ENCODE measurements at places on chromosomes 1 and 21.

DNA sequence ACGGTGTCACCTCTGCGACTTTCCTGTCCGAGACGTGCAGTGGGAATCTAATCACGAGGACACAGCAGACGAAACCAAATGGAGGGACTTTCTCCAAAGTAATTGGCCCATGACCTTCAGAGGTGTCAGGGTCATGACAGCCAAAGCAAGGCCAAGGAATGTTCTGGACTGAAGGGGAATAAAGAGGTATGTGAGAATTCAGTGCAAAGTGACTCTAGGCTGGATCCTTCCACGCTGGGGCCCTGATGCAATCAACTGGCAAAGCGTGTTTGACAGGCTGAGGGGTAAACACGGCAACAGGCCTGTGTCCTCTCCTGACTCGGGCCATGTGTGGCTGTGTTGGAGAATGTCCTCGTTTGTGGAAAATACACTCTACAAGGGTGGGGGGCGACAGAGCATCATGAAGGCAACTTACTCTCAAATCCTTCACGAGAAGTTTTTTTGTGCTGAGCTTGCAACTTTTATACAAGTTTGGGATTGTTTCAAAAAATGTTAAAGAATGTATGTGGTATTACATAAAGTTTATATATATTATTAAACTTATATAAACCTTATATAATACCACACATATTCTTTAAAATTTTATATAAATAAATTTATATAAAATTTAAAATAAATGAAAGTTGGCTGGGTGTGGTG is 1.7 kb downstream of the CFAP74 start:
- DNase-seq = no peak

GRCh38 chr1:93576346-93576745 is 105.3 kb downstream of the BCAR3 start:
- DNase-seq = no peak

DNA sequence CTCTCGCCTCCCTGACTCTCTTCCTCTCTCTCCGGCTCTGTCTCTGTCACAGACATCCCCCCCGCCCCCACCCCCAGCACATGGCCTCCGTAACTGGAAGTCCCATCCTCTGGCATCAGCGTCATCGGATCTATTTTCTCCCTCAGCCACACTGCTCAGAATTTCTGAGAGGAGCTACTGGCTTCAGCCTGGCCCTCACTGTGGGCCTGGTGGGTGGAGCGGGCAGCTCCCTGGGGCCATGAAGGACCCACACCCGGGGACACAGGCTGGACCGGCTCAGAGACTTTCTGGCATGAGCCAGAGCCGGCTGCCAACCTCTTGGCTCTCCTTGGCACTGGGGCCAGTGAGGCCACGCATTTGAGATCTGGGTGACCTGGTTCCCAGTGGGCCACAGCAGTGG is 61.2 kb upstream of the CASZ1 start:
- DNase-seq = no peak

GRCh38 chr1:98421085-98421435 is 240.5 kb upstream of the SNX7 start:
- DNase-seq = no peak

DNA sequence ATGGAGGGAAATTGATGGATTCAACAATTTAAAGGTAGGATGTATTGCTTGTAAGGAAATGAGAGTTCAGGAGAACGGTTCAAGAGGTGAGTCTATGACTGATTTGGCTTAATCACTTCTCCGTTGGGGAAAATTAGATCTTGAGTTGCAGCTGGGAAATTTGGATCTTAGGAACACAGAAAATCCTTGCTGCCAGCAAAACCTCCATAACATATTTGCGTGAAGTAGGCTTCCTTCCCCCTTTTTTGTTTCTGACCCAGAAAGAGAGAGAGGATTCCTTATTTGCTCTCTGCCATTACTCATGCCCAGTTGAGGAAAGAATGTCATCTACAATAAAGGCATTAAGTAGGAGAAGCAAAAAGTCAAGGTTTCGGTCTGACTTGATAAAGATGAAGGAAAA is 73.5 kb upstream of the PDC start:
- no peak for DNase-seq

GRCh38 chr1:10738061-10739058 is 58.1 kb downstream of the CASZ1 start:
- DNase-seq = no peak

DNA sequence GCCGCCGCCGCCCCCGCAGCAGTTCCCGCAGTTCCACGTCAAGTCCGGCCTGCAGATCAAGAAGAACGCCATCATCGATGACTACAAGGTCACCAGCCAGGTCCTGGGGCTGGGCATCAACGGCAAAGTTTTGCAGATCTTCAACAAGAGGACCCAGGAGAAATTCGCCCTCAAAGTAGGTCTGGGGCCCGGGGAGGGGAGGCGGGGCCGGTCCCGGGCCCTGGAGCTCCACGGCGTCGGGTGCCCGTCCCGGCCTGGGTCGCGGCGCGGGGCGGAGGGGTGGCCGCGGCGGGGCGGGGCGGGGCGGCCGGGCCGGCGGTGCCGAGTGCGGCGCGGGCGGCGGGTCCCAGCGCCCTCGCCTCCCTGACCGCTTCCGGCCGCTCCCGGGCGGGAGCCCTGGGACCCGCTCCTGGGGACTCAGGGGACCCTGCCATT is 646 bp downstream of the MAPKAPK2 start:
- no peak for DNase-seq

DNA sequence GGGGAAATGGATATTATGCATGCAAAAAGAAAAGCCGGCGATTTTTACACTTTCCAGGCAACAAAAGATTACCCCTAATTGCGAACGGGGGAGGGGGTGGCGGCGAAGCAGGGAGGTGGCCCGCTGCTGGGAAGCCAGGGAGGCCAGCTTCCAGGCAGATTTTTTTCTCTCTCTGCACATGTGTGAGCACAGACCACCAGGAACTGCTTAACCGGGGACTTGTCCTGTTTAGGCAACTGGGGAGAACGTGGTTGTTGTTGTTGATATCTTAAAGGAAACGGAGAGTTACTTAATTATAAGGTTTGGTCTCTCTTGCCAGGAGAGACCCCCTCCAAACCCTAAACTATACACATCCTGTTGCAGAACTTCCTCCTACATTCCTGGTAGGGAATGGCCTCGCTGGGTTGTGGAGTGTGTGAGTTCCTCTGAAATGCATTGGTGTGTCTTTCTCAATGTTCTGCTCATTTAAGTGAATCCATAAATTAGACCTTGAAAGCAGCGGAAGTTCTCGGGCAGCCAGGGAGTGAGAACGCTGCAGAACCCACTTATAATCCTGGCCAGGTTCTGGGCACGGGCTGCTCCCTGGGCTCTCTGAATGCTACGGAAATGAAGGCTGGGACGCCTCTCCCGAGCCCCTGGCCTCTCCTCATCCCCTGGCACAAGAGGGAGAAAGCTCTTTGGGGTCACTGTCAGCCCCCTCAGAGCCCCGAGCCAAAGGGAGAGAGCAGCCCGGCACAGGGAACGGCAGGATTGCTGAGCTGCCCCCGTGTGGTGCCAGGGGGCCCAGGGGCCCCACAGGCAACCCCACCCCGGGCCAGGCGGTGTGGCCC is 250.0 kb downstream of the FOXD2 start:
- no peak for DNase-seq

DNA sequence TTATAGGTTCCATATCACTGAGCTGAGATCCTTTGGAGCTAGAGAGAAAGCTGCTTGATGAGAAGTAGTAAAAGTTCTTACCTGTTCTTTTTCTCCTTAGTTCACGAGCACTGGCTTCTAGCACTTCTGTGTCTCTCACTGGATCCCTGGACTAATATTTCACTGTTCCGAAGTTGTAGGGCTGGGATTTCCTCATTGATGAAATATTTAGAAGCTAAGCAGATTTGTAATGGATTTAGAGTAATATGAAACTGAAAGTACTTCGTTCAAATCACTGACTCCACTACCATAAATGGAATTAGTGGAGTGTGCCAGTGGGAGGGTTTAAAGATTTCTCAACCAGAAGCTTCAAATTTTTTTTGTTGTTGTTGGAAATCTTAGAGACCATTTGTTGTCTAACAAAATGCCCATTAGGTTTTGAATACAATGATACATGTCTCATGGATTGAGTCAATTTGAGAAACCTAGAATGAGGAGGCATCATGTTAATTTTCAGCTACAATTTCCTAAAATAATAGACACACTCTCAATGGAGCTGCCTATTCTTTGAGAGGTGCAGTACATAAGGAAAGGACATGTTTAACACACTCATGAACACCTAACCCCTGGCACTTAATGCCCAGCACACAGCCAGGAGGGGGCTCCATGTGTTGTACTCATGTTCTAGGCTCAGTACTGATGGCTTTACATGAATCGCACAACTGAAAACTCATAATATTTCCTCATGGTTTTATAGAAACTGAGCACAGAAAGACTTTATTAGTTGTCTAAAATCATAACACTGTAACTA is at the start of gene GBP1:
GBP1 (minus strand) TSS at position 130 of the 790 bp plus-strand sequence. CDS start 1,974 bp downstream, outside the sequence.
- DNase-seq = no peak

DNA sequence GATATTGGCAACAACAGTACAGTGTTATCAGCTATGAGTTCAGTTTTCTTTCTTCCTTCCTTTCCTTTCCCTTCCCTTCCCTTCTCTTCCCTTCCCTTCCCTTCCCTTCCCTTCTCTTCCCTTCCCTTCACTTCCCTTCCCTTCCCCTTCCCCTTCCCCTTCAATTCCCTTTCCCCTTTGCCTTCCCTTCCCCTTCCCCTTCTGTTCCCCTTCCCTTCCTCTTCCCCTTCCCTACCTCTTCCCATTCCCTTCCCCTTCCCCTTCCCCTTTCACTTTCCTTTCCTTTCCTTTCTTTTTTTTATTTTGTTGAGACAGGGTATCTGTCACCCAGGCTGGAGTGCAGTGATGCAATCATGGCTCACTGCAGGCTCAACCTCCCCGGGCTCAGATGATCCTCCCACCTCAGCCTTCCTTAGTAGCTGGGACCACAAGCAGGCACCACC is 72.3 kb upstream of the CAPZB start:
- no peak for DNase-seq

- no peak for DNase-seq
These were observed 7.7 kb downstream of the DUSP10 start for GRCh38 chr1:221734187-221734586.

DNA sequence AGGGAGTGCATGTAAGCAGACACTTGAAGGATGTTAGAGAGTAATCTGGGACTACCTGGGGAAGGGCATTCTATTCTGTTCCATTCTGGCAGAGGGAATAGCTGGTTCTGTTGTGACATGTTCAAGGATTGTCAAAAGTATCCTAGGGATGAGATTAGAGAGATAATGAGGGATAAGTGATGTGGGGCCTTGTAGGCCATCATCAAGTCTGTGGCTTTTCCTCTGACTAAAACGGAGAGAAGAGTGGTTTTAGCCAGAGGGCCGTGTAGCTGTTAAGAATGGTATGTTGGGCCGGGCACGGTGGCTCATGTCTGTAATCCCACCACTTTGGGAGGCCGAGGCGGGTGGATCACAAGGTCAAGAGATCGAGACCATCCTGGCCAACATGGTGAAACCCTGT is 23.6 kb downstream of the TGFB2 start:
- DNase-seq = no peak

- DNase-seq = no peak
These were observed 74.8 kb upstream of the ATP1B1 start for GRCh38 chr1:169031566-169032224.

GRCh38 chr1:172320733-172321132 is 99.8 kb upstream of the C1orf105 start:
- DNase-seq = no peak

DNA sequence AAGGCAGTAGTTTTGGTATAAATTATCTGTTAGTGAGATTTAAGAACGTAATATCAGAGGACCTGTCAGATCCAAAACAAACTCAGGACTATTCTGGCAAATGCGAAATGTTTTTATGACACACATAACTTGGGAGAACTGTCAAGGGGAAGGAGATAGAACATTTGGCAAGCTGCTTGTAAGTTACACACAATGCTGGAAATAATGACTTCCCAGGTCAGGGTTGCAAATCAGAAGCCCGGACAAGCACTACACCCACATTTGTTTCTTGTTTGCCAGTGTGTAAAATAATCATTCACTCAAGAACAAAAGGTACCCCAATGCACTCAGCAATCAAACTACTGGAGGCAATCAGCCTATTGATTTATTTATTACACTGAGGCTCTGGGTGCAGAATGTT is 354.7 kb downstream of the KCNH1 start:
- DNase-seq = no peak

Measured in stimulated activated CD4-positive, alpha-beta T cell treated with anti-CD3 and anti-CD28 coated beads, TNF-alpha, amount 100 ng/mL, for 1 hour (primary cell).